ENCODE measurements at places on chromosomes 16 and 17.

DNA sequence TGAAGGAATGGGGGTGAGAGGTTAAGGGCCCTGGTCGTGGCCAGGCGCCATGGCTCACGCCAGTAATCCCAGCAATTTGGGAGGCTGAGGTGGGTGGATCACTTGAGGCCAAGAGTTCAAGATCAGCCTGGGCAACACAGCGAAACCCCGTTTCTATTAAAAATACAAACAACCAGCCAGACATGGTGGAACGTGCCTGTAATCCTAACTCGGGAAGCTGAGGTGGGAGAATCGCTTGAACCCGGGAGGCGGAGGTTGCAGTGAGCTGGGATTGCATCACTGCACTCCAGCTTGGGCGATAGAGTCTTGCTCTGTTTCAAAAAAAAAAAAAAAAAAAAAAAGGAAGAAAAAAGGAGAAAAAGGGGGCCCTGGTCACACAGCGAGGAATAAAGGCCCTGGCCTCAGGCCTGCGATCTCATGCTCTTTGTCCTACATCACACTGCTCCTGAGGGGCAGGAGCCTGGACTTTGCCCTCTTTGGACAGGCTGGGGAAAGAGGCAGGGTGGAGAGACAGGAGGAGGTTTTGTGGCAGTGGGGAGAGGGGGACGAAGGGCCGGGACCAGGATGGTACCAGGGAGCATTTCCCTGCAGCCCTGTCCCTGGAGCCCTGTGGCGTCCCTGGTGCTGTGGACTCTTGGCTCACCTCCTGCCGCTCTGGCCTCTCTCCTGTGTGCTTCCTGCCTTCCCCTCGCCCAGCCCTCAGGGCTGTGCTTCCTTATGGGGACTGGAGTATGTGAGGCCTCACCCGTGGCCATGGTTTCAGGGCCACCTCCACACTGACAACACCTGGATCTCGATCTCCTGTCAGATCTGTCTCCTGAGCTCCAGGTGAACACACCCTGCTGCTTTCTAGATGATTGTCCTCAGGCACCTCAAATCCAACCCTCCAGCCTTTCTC, 19.7 kb upstream of the SLC25A19 start:
- no peak overlapping the region for H3K4me3 ChIP-seq
- H3K27me3 ChIP-seq: no peaks in the 10 kb centered on the region
- no peak overlapping the region for H3K27ac ChIP-seq
- no peaks in the 10 kb centered on the region for H3K36me3 ChIP-seq
- no peak for DNase-seq
- no peaks in the 10 kb centered on the region for H3K4me1 ChIP-seq

- no peaks in the 10 kb centered on the region for H3K36me3 ChIP-seq
- no peaks in the 10 kb centered on the region for H3K27me3 ChIP-seq
- no peak overlapping the region for H3K27ac ChIP-seq
Observed at GRCh38 chr16:59356144-59356543, 622.0 kb upstream of the GOT2 start.

- H3K27me3 ChIP-seq: no peaks in the 10 kb centered on the region
- H3K36me3 ChIP-seq: no peaks in the 10 kb centered on the region
- H3K4me1 ChIP-seq: no peaks in the 10 kb centered on the region
- H3K4me3 ChIP-seq: no peak overlapping the region
Observed at GRCh38 chr17:32659419-32659842, 172.6 kb downstream of the CDK5R1 start.

- no peaks in the 10 kb centered on the region for H3K27me3 ChIP-seq
- H3K4me3 ChIP-seq: no peak overlapping the region
- H3K4me1 ChIP-seq: no peaks in the 10 kb centered on the region
- DNase-seq: no peak
- H3K27ac ChIP-seq: no peak overlapping the region
Observed at GRCh38 chr16:86261379-86261778, 248.9 kb upstream of the FOXF1 start.

- H3K4me3 ChIP-seq: no peak overlapping the region
- no peaks in the 10 kb centered on the region for H3K4me1 ChIP-seq
- H3K27me3 ChIP-seq: peaks cover 15% of the 10 kb centered on the region
Observed at GRCh38 chr17:39104657-39105056, 46.8 kb downstream of the PLXDC1 start.

- H3K27me3 ChIP-seq: no peaks in the 10 kb centered on the region
- no peaks in the 10 kb centered on the region for H3K4me1 ChIP-seq
- H3K4me3 ChIP-seq: no peak overlapping the region
- DNase-seq: no peak
Observed at GRCh38 chr16:10765772-10766171, 22.1 kb downstream of the NUBP1 start.

GRCh38 chr16:50602126-50602525, 53.9 kb downstream of the NKD1 start:
- no peaks in the 10 kb centered on the region for H3K36me3 ChIP-seq
- H3K27ac ChIP-seq: no peak overlapping the region
- DNase-seq: no peak
- no peak overlapping the region for H3K4me3 ChIP-seq

DNA sequence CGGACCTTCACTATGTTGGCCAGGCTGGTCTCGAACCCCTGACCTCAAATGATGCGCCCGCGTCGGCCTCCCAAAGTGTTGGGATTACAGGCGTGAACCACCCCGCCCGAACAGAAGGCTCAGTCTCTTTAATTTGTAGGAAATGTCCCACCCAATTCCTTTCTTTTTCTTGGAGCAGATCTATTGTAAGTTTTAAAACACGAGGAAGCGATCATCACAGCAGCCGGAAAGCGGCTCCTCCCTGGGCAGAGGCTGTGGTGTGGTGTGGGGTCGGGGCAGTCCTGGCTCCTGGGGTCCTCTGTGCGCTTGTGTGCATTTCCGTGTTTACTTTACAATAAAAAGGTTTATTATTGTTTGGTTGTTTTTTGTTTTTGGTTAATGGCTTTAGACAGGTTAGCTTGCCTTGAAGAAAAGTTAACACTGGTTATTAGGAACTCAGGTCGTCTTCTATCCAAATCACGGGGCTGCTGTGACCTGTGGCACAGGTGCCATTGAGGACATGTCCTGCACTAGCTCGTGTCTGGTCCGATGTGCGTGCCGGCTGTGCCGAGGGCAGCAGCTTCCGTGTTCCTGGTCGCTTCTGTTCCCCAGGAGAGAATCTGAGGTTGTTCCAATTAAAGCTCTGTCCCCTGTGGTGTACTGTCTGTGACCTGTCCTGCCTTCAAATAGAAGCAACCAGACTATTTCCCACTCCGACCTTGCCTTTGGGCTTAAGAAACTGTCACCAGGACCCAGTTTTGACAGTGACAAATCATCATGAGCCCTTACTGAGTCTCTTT, 83.1 kb downstream of the SEC14L1 start:
- no peak overlapping the region for H3K27ac ChIP-seq
- H3K27me3 ChIP-seq: no peaks in the 10 kb centered on the region
- DNase-seq: no peak
- H3K36me3 ChIP-seq: no peaks in the 10 kb centered on the region

DNA sequence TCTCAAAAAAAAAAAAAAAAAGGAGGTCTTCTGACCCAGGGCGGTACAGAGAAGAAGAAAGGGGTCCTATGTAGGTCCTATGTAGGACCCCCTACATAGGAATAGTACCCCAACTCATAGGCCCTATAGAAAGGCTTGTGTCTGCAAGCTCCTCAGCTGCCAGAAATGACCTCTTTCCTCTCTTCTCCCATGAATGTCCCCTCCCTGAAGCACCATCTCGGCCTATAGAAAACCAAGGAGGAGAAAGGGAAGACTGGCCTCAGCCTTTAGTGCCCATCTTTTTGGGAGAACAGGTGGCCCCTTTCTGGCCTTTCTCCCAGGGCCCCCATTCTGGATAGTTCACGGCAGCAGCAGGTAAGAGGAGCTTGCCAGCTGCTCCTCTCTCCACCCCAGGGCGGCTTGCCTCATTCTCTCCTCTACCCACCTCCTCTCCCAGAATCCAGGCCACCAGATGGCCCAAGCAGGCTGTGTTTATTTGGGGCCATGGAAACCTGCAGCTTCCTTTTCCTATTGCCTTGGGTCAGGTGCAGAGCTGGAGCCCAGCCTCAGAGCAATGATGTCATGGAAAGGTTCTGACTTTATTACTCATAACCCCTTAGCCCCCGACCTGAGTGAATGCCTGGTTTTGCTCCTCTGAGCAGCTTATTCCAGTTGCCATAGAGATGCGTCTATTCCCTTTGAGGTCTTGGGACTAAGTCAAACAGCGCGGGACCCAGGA, 1.6 kb upstream of the MRPL58 start:
- peaks cover 31% of the 10 kb centered on the region for H3K4me1 ChIP-seq
- H3K4me3 ChIP-seq: no peak overlapping the region
- DNase-seq: peak; percentile 63
- no peaks in the 10 kb centered on the region for H3K36me3 ChIP-seq

- no peak for DNase-seq
- H3K4me1 ChIP-seq: no peaks in the 10 kb centered on the region
- no peak overlapping the region for H3K4me3 ChIP-seq
- no peak overlapping the region for H3K27ac ChIP-seq
Observed at GRCh38 chr16:16928532-16929109, 542.1 kb downstream of the XYLT1 start.

DNA sequence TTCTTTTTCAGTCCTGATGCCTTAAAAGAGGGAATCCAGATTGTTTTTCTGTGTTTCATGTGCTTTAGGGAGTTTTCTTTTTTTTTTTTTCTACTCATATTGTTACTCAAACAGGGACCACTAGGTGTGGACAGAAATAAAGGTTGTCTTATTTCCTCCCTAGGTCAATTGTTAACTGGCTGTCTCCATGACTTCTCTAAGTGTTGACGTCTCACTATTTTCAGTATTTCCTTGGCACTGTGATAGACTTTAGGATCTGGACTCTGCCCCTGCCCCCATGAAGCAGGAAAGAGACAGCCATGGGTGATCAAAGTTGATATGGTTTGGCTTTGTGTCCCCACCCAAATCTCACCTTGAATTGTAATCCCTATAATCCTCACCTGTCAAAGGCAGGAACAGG, 73.7 kb downstream of the AKAP1 start:
- DNase-seq: no peak
- no peak overlapping the region for H3K27ac ChIP-seq
- H3K4me3 ChIP-seq: no peak overlapping the region
- no peaks in the 10 kb centered on the region for H3K36me3 ChIP-seq
- H3K27me3 ChIP-seq: peaks cover 9% of the 10 kb centered on the region

DNA sequence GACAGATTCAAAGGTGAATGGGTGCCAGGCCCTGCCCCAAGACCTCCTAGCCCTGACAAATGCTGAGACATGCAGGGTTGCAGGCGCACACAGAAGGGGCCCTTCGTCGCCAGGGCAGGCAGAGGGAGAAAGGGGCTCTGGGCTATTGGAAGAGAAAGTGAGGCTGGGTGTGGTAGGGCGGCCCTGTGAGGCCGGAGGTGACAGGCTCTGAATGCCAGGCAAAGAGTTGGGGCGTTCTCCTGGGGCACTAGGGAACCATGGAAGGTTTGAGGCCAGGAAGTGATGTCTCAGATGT, 26.4 kb upstream of the NXPH3 start:
- peaks cover 10% of the 10 kb centered on the region for H3K27me3 ChIP-seq
- no peak overlapping the region for H3K27ac ChIP-seq
- no peaks in the 10 kb centered on the region for H3K36me3 ChIP-seq
- no peaks in the 10 kb centered on the region for H3K4me1 ChIP-seq

GRCh38 chr17:74524653-74525464, 6.4 kb downstream of the CD300LB start:
- no peak overlapping the region for H3K4me3 ChIP-seq
- H3K27me3 ChIP-seq: peaks cover 98% of the 10 kb centered on the region
- DNase-seq: no peak
- H3K36me3 ChIP-seq: no peaks in the 10 kb centered on the region

- peaks cover 19% of the 10 kb centered on the region for H3K4me1 ChIP-seq
- H3K27me3 ChIP-seq: no peaks in the 10 kb centered on the region
- H3K27ac ChIP-seq: no peak overlapping the region
- H3K4me3 ChIP-seq: peak overlapping the region; percentile 73
- H3K36me3 ChIP-seq: no peaks in the 10 kb centered on the region
Observed at GRCh38 chr17:40442392-40443195, 656 bp upstream of the IGFBP4 start.

GRCh38 chr17:62775876-62776275, 32.2 kb downstream of the MARCHF10 start:
- no peaks in the 10 kb centered on the region for H3K27me3 ChIP-seq
- no peak overlapping the region for H3K4me3 ChIP-seq
- DNase-seq: no peak
- no peaks in the 10 kb centered on the region for H3K36me3 ChIP-seq
- peaks cover 32% of the 10 kb centered on the region for H3K4me1 ChIP-seq

- H3K4me1 ChIP-seq: peaks cover 10% of the 10 kb centered on the region
- no peak overlapping the region for H3K27ac ChIP-seq
- H3K36me3 ChIP-seq: no peaks in the 10 kb centered on the region
- no peak for DNase-seq
- no peak overlapping the region for H3K4me3 ChIP-seq
- H3K27me3 ChIP-seq: no peaks in the 10 kb centered on the region
Observed at GRCh38 chr17:6903326-6903900, 71.9 kb upstream of the TEKT1 start.

DNA sequence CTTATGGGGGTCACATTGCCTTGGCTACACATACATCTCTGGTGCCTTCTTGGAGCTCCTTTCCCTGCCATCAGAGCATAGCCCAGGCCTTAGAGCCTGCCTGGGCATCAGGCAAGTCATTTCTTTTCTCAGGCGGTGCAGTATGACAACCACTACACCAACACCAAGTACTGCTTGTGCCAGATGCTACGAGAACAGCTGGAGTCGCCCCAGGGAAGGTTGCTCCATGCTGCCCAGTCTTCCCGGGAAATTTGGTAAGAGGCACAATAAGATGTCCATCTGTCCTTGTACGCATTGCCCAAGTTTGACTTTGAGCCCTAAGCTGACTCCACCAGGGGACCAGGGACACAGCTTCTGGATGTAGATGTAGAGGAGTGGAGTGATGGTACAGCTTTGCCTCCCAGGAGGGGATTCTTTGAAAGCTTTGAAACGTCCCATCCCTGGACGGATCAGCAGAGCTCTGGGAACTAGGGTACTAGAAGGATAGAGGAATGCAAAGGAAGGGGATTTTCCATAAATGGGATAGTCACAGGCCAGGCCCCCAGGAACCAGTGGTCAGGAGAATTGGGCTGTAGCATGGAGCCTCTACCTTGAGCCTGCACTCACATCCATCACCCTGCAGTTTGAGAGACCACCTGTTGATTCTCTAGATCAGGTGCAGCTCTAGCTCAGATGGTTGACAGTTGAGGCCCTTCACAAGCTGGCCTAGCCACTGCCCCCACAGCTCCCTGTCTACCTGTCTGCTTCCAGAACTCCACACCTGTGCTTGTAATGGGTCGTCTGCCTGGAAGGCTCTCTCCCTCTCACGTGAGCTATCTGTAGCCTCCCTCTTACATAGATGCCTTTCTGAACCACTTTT, 11.0 kb upstream of the NFATC3 start:
- H3K36me3 ChIP-seq: 0 out of 2 replicates have a peak, but pooled peaks cover 7% of the 10 kb centered on the region
- no peak overlapping the region for H3K27ac ChIP-seq
- H3K4me1 ChIP-seq: no peaks in the 10 kb centered on the region
- H3K4me3 ChIP-seq: no peak overlapping the region
- H3K27me3 ChIP-seq: no peaks in the 10 kb centered on the region

DNA sequence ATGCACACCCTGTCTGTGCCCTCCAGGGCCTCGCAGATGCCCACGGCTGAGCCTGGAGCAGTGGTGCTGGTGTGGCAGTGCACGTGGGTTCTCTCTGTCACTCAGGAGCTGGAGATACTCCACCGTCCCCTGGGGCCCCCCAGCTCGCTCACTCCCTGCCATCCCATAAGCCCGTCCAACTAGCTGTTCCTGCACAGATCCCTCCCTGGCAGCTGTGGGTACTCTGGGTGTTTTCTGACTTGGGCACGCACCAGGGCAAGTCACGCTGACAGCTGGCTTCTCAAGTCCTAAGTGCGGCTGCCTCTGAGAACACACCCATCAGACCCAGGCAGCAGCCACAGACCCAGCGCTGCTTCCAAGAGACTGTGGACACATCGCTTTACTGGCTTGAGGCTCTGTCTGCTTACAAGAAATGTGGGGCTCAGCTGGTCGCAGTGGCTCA, 25.4 kb upstream of the ITGB4 start:
- peaks cover 18% of the 10 kb centered on the region for H3K36me3 ChIP-seq
- H3K4me3 ChIP-seq: no peak overlapping the region
- H3K27ac ChIP-seq: peak overlapping the region; percentile 10
- H3K27me3 ChIP-seq: no peaks in the 10 kb centered on the region
